ENCODE measurements at places on chromosomes 4 and X. TPM values are rescaled to one million over a fixed set of nuclear protein-coding genes. Genes with fewer than 3 reads are reported as not detected.

The UGT2B10 gene
- total RNA-seq = not detected

The CRLF2 gene
- total RNA-seq = not detected

The RHOXF1 gene
- total RNA-seq = not detected

The PNPLA4 gene
- 22.6 TPM for total RNA-seq

The PNMA6A gene
- 16.3 TPM for total RNA-seq

The SYAP1 gene
- 24.1 TPM for total RNA-seq

The PCDH18 gene
- total RNA-seq = 101 TPM

The OTC gene
- total RNA-seq = 0.30 TPM

The UGT2A1 gene
- 0.94 TPM for total RNA-seq

The INPP4B gene
- 20.7 TPM for total RNA-seq

The TRIM61 gene
- 3.0 TPM for total RNA-seq

DNA sequence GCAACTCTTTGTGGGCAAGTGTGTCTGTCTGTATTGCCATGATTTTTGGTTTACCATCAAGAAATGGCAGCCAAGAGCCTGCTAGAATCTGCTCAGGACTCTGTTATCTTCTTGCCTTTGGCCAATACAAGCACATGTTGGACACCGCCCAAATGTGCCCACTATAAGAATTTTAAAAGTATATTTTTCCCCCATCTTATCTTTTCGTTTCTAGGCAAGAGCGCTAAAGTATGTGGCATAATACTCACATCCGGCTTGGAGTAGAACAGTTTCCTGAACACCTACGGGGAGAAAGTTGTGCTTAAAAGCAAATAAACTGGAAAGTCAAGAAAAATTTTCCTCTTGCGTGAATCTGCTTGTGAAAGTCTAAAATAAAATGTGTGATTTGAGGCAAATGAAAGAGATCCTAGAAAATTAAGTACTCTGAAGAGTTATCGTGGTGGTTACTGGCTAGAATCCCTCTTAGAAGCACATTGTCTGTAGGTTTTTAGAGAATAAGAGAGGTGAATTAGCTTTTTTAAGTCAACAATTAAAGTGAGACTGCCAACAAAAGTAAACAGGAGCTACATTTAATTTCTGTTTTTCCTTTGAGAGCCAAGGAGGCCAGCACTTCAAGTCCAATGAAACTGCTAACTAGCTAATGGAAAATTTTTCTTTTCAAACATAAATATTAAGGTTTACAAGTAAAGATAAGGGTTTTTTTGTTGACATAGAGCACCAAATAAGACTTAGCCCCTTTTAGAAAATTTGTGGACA is 220.2 kb downstream of the SOWAHB start:
- DNase-seq = no peak

DNA sequence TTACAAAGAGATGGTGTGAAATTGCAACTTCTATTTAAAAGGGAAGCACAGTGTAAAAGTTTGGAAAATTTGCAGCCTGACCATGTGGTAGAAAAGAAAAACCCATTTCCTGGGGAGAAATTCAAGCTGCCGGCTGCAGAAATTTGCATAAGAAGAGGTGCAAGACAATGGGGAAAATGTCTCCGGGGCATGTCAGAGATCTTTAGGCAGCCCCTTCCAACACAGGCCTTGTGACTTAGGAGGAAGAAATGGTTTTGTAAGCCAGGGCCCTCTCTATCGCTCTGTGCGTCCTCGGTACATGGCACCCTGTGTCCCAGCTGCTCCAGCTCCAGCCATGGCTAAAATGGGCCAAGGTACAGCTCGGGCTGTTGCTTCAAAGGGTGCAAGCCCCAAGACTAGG is 40.4 kb downstream of the CCDC158 start:
- DNase-seq = no peak

DNA sequence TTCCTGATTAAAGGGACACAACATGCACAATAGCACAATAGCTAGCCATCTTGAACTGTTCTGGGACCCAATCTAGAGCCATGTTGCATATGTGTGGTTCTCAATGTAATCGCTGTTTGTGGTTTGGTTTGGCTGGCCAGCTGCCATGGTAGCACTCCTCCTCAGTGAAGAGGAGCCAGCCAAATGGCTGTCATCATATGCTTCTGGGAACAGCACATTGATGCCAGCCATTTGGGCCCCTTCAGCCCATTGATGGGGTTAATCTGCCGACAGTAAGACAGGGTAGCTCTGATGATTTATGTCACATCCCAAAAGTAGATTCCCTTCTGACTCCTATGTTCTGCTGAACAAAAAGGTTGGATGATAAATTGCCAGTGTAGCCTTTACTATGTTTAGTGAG is 48.5 kb downstream of the AWAT2 start:
- DNase-seq = no peak

DNA sequence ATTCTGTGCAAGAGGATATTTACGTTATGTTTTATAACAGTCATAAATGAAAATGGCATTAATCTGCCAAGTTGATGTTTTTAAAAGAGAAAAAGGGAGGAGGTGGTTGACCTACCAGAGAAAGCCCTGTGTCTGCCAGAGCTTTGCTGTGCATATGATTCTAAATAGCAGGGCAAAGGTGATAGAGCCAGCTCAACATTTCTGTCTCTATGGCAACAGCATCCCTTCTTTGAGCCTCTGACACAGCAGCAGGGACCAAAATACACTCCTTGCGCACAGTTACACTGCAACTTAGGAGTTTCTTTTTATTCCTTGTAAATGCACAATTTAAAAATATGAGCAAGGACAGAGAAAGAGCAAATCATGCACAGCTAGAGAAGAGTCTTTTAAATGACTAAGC is 133.3 kb upstream of the RAI2 start:
- DNase-seq = peak; percentile 77

DNA sequence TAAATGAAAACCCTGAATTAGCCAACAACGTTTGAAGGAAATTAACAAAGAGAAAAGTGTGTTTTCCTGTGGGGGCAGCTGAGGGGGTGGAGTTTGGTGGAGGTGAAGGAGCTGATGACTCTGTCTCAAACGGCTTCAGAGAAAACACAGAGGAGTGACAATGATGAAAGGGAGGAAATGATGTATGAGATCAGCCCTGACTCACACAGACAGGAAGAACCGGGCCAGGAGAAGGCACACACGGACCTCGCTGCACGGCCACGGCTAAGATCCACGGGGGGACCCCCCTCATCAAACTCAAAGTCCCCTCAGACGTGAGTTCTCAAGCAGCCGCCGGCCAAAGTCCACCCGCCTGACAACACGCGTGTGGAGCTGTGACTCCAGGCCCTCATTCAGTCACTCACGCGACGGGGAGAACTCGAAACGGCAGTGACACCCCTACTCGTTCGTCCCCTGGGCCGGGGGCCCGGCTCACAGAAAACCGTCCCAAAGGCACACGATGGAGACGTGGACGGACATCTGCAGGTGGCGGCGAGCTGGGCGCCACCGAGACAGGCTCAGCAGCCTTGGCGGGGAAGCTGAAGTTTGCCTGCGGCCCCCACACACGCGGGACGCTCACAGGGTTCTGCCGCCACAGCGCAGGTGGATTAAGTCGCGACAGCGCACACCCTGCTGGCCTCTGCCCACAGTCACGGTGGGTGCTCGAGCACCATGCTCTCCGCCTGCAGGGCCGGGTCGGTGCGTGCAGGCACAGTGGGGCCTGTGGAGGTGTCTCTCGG is 28.8 kb downstream of the PPP2R3B start:
- DNase-seq = no peak

DNA sequence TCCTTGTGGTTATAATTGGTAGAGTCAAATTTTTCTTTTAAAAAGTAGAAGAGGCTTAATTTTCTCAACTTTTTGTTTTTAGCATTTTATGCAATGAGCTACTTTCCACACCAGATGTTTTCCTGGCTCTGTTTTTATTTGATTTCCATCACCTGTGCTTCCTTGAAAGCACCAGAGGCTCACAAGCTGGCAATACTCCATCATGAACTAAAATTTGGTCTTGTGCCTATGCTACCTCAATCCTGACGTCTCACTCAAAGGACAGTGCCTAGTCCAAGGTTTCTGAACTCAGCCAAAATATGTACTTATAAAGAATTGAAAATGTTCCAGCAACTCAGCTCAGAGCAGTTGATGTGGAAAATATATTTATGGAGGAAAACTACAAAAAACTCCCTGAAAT is 914.0 kb upstream of the PRKX start:
- no peak for DNase-seq

DNA sequence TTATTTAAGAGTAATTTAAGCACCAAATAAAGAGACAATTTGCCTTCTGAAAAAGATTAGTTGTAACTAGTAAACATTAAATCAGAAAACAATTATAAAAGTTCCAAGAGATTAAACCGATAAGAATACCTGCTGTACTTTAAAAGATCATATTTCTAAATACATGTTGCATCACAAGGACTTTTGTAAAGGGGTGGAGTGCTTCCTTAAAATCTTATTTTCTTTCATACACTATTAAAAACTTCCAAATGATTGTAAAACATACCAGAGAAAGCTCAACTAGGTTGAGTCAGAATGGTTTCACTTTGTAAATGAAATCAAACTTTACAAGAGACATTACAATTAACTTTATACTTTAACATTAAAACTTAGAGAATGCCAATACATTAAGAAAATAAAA is 41.8 kb downstream of the ACSL4 start:
- DNase-seq = no peak

DNA sequence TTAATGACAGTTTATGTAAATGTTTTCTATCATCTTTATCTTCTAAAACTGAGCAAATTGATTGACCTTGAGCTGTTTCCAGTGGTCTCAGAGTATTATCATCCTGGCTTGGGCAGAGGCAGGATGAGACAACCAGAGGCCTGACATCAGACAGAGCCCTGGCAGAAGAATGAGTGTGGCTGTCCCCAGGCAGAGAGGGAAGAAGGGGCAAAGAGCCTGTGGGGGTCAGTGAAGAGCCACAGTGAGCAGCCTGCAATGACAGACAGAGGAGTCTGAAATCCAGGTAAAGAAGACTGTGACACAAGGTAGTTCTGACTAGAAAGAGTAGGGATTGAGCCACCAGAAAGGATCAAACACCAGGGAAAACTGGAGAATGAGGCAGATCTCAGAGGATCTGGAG is 182.4 kb upstream of the ARSJ start:
- DNase-seq = no peak

DNA sequence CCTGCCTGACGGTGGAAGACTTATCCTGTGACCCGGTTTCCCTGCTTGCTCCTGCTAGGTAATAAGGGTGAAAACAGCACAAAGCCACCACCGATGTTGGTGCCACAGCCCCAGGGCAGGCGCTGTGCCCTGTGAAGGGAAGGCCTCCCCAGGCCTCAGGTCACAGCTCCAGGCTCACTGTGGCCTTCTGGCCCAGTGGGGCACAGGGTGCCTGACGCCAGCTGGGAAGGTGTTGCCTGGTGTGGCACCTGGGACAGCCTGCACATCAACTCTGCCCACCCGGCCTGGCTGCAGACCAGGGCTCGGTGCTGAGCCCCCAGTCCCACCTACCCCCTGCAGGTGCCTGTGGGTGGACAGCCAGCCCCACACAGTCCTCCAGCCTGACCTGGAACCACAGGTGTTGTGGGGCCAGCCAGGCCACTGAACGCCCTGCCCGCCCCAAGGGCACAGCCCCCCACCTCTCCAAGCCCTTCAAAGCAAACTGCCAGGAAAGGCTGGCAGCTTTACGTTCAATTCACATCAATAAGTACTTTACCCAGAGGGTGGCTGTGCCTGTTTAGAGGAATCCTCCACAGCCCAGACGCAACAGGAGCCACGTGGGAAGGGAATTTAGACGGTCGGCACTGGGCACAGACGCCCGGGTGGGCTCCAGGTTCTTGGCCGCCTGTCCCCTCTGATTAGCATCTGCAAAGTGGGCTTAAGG is 54.3 kb downstream of the ZFYVE28 start:
- DNase-seq = no peak

GRCh38 chrX:152958047-152958446 is 35.9 kb downstream of the PNMA5 start:
- no peak for DNase-seq

- DNase-seq = no peak
These were observed 1297.7 kb downstream of the C4orf33 start for GRCh38 chr4:130393642-130394041.

DNA sequence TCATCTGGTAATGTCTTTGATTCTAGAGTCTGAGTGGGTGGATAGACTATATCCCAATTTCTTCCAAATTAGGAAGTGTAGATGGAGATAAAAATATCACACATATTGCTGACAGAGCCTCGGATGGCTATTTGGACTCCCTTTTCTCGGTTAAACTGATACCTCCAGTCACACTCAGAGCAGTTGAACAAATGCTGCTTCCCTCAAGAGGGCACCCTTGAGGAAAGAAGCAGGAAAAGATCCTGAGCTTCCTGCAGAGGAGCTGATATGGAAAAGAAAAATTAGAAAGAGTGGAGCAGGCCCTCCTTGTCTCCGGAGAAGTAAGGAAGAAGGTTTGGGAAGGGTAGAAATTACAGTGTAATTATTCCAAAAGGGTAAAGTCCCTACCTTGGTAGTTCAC is 96.2 kb upstream of the CCSER1 start:
- no peak for DNase-seq

DNA sequence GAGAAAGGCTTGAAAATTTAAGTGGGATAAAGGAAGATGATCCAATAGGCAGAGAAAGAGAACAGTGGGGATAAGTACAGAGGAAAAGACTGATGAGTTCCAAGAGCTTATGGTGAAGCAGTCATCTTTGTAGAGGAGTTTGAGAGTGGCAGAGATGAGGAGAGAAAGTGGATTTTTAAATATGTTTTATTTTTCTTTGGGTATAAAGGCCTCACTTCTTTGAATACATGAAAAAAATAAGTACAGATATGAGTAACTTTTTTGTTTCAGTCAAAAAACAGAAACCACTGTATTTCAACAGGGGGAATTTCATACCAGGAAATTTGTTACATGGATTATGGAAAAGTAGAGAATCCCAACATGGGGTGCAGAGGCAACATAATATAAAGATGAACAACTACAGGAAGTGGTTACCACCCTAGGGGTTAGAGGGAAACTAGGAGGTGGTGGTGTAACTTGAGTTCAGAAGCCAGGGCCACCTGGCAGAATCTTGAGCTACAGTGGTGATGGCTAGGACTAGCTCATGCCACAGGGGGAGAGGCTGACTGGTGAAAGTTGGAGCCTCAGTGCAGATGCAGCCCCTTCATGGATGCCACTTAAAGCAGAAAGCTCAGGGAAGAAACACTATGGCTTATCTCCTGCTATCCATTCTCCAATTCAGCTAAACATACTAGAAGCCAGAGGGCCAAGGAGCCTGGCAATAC is 3.4 kb upstream of the CYBB start:
- no peak for DNase-seq

DNA sequence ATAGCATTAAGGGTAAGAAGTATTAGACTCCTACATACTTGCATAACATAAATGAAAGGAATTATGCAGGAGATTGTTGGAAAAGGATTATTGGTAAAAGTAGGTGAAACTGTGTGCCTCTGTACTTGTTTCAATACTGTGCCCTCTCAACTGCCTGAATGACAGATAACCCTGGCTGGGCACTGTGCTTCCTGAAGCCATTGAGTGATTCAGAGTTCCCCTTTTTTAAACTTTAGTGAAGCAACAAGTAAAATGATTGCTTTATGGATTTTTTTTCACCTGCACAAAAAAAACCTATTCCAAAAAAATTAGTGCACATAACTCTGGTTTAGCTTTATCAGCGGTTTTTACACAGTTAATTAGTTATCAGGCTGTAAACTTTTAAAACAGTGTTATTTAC is 204.8 kb downstream of the TRAM1L1 start:
- no peak for DNase-seq

Data from spinal cord (tissue), 10 donors.